ENCODE measurements at places on chromosomes 16 and 17.

DNA sequence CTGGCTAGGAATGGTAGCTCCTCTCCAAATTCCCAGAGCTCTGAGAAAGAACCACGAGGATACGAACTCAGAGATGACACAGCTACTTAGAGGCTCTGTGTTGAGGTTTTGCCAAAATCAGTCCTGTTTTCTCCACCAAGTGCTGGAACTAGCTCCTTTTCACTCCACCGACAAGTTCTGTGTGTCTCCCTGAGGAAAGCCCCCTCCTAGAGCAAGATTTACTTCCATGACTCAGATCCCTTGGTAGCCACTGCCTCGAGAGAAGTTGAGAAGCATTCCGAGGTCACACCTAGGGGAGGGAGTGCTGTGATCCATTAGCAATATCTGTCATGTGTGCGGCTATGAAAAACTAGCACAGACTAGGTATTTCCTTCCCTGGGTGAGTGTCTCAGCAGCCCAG lies 30.6 kb downstream of the IL21R start:
- no peak for DNase-seq

DNA sequence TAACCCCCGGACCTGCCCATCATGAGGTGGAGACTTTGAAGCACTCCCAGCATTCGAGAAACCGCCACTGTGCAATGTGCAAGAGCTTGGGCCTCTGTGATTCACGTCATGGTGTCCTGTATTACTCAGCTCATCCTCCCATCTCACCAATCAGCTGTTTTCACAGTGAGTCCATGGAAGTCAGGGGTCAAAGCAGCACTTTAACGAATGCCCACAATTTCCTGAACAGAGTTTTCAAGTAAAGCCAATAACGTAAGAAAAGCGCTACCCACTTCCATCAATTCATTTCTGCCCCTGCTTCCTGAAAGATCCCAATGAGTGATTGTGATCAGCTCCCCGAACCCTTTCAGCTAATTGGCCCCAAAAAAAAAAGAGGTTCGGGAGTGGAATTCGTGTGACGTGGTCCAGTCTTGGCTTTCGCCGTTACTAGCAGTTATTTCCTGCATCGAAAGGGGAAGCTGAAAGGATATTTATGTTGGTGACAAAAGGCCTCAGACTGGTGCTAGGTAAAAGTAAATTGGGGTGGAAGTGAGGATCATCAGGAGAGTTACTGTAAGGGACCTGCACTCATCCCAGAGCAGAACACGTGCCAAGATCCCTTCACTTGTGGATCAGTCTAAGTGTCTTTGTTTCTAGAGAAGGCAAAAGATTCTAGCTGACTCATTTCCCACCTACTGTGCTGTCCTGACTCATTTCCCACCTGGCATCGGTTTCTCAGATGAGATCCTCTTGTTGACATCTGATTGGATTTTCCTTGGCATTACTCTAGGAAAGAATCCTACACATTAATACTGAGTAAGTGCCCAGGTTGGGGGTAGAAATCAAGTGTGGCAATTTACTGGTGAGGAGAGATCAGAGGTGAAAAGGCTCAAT lies 136.7 kb upstream of the NUDT7 start:
- DNase-seq: no peak

DNA sequence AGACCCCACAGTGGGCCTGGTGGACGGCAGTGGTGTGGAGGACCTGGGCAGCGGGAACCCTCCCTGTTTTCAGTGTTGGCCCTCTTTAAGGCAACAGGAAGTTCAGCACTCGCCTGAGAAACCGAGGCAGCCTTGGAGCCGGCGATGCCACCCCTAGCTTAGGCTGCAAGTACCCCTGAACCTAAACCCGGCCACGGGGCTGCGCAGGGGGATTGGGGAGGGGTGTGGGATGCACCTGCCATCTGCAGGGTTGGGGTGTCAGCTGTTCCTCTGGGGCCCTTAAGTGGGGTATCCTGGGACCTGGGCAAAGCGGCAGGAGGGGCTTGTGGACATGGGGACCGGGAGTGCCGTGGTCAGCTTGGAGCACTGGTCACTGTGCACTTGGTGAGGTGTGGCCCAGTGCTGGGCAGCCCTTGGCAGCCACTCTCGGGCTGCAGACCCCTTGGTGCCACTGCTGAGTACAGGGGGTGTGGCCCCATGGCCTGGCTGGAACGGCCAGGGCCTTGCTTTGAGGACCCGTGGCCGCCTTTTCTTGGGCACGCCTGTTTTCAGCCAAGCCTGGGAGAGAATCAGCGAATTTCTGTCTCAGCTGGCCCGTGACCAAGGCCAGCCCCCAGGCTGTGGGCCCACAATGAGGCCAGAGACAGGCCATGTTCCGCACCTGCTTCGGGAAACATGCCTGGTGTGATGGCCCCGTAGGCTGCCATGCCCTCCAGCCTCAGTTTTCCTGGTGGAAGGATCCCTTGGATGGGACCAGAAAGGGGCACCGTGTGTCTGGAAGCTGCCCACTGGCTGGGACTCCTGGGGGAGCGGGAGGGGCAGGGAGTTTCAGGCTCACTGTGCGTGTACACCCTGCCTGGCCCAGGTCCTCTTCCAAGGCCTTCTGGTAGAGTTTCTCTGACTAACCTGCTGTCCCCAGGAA lies 4.1 kb upstream of the SLC25A10 start:
- no peak for DNase-seq

DNA sequence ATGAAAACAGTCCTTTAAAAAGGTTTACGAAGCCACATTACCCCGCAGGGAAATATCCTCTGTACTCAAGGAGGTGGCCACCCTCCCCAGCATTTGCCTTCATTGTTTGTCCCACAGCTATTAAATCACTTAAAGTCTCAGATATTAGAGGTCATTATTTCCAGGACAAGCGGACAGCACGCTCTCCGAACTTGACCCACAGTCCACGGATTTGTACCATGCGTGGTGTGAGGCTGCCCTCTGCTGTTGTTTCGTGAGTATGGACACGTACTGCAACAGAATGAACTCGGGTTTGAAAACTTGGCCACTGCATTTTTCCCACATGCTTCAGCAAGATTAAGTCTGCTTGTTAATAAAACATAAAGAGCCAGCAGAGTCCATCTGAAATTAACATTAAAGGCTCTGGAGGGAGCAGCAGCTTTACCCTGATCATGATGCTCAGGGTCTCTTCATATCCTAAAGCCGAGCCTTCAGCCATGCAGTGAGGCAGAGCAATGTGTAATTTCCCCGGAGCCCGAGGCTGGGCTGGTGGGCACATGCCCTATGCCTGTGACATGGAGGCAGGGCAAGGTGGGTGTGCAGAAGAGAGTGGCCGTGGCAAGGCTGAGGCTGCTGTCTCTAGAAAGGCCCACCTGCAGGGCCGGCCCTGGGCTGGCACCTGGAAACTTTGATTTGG lies 19.7 kb downstream of the MEAK7 start:
- no peak for DNase-seq

GRCh38 chr16:5062790-5063765 lies 2.7 kb downstream of the C16orf89 start:
- no peak for DNase-seq

DNA sequence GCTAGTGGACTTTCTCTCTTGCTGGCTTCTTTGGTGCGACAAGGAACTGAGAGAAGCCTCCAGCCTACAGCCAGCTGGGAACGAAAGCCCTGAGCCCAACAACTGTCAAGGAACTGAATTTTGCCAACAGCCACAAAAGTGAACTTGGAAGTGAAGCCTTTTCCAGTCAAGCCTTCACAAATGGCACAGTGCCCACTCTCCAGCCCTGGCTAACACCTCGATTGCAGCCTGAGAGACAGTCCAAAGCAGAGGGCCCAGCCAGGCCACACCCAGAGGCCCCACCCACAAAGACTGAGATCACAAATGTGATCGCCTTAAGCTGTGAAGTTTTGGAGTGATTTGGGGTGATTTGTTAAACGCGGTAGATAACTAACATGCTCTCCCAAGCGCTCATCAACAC lies 244.6 kb upstream of the SDK2 start:
- no peak for DNase-seq

DNA sequence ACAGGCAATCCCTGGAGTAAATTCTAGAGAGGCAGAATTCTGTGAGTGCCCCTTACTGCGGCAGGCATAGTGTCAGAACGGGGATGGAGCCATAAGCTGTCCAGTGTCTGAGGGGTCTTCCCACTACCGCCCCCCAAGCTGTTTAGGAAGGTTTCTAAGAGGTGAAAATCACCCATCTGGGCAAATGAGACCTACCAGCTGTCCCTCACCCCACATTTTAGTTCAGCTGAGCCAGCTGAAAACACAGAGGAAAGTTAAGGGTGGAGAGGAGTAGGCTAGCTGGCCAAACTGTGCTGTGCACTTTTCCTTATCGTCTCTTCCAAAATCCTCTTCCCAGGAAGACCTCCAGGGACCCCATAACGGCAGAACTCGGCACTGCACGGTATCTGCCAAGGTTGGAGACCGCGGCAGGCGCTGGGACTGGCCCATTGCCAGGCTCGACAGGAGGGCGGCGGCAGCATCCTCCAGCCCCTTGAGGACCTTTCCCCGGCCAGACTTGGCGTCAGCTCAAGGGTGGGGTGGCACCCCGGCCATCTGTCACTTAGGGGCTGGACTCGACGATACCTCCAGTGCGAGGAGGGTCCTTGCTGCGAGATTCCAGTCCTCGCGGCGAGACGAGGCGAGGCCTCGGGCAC lies 955 bp downstream of the ACLY start:
- DNase-seq: no peak

- no peak for DNase-seq
Observed at GRCh38 chr17:76576189-76576588, 9.5 kb downstream of the ST6GALNAC2 start.

GRCh38 chr16:48448841-48449481 lies 63.7 kb upstream of the SIAH1 start:
- no peak for DNase-seq

DNA sequence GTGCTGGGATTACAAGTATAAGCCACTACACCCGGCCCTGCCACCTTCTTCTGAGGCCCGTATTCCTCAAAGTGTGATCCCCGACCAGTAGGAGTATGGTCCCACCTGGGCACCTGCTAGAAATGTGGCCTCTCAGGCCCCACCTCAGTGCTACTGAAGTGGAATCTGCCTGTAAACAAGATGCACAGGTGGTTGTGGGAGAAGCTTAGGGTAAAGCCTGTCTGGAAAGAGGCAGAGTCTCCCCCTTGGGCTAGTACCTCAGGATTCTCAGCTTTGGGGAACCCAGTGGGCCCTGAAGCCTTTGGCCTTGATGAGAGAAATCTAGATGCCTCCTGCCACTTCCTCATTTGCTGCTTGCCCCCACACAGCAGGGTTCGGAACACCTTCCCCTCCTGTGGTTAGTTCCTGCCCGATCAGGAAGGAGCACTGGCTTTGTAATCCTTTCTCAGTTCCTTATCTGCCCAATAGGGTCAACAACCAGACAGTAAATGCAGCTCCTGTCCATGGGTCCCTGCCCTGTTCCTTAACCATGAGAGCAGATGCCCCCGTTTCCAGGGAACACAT lies 25.2 kb downstream of the TK2 start:
- DNase-seq: no peak

DNA sequence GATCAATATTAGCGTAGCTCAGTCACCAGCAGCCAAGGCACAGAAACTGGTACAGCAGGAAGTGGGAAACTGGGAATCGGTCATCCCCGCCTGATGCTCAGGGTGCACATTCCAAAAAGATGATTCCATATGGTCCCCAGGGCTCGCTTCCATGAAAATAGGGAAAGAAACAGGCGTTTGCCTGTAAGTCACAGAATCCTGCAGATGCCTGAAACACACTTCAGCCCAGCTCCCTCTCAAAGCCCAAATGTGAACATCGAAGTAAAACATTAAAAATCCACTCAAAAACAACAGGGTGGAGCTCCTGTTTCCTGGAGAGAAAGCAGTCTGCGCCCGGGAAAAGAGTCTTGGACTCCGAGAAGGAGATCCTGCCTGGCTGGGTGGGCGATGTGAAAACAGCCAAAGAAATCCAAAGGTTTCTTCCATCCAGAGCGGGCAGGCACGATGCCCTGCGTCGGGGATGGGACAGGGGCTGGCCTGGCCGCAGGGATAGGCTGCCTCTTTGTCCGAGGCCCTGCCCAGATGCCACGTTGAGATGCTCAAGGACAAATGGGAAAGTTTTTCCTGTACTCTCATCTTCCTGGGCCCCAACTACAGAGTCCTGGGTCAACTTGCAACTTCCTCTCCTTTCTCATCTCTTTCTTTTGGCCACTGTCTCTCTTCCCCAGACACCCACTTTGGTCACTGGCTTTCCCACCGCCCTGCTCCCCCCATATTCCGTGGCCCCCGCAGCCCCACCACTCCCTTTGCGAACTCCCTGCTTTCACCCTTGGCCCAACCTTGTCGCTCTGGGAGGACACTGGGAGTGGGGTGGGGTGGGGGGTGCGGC lies 743 bp downstream of the WIPI1 start:
- DNase-seq: peak; percentile 64

DNA sequence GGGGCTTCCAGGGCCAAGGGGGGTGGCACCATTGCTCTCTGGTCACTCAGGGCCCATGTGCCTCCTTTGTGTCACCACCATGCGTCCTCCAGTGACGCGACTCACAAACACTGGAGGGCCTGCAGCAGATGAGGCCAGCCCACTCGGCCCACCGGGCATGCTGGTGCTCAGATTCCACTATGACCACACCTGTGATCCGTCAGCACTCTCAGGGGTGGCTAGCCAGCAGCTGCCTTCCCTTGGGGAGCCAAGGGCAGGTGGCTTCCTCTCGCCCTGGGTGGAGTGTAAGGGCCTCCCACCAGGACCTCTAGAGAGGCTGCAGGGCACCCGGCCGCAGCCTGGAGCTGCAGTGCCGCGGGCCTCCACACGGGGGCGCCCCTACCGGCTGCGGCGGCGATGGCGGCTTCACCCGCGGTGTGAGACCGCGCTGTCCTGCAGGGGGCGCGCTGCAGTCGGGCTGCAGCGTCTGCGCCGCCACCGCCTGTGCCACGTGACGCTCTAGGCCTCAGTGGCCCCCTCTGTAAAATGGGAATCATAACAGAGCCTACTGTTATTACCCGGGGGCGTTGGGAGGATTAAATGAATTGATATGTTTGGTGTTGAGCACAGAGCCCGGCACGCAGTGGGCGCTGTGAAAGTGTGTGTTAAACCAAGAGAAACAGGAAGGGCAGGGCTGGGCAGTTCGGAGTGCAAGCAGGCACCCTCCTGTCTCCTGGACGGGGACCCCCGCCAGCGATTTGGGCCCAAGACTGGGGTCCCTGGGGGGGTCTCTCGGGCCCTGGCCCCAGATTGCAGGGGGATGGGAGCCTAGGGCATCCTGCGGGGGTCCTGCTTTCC lies 192.4 kb upstream of the GSE1 start:
- no peak for DNase-seq

- DNase-seq: no peak
Observed at GRCh38 chr16:1968146-1968953, 1.7 kb downstream of the RNF151 start.
